NCI-H2081 treated with DMSO at 0.1 percent for 48 hours (cell line): ENCODE measurements at places on chromosomes 12 and 14.

DNA sequence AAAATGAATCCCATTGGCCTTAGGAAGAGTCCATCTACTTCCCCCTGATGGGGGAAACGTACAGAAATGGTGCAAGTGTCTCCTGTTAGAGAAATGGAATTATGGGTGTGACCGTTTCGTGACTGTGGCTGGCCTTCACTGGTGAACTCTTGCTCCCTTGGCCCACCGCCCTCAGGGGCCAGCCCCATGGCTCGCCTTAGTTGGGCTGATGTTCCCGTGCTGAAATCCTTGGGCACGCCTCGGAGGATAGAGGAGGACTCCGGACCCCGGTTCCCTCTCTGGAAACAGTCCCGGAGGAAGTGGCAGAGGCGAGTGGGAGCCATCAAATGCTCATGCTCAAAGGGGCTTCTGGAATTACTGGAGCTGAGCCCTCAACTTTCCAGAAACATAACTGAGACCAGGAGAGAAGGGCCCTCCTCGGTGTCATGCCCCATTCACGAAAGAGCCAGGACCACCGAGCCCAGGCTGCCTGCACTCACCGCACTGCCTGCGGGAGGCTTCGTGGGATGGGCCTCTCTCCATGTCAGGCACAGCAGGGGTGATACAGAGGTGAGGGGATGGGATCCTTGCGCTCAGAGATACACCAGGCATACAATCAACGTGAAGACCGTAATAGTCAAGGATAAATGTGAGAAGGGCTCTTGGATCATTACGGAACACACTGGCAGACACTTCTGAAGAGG is 10.1 kb upstream of the CACNA2D4 start:
- no peak for DNase-seq

- no peak for DNase-seq
Observed at GRCh38 chr14:44795725-44796124, 166.0 kb downstream of the KLHL28 start.

- no peak for DNase-seq
Observed at GRCh38 chr12:26847431-26847830, 14.4 kb upstream of the ITPR2 start.

DNA sequence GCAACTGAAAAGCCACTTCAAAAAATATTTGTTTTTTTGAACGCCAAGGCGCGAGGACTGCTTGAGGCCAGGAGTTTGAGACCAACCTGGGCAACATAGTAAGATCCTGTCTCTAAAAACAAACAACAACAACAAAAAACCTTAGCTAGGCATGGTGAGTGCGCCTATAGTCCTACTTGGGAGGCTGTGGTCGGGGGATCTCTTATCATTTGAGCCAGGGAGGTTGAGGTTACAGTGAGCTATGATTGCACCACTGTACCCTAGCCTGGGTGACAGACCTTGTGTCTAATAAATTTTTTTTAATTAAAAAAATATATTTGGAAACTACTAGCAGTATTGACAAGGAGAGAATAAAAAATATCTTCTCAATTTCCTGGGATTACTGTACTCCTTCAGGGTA is 113.1 kb downstream of the TRAFD1 start:
- no peak for DNase-seq

DNA sequence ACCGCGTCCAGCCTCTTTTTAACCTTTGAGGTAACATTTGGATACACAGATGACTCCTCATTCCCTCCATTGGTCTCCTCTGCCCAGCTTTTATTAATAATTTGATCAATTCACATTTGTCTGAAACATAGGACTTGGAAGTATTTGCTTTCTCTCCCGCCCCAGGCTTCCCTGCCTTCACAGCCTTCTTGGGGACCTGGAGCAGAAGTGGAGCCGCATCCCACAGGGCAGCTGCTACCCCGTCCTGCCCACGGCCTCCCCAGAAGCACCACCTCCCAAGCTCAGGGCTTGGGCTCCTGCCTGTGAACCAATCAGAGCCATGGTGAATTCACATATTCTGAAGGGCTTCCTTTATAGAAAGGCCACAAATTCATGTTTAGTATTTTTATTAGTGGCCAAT is 97.6 kb downstream of the PIWIL1 start:
- DNase-seq: no peak

GRCh38 chr12:109385339-109386058 is 37.8 kb downstream of the MYO1H start:
- no peak for DNase-seq

DNA sequence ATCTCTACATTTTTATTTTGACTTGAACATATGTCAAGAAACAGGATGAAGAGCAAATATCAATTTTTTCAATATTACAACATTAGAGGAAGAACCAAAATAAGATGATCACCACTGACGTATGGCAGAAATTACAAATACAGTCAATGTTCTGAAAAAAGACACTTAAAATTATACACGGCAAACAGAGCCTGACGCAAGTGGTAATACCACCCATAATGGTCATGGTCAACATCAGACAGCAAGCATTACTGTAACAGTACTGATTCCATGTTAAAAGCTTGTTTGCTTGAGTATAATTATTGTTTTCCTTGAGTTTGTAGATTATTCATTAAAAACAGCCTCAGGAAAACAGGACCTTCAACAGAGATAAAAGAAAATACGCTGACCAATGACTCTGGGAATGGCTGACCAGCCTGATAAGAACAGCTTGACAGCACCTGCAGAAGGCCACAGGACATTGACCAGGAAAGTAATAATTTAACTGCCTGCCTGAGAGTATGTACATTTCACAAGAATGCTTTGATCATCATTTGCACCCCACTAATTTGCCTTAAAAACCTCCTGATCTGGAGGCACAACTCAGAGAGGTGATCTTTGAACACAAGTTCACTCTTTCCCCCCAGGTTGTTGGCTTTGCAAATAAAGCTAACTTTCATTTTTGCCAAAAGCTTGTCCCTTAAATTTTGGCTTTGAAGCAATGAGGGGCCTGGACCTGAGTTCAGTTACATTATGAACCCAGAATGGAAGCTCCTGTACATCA is 187.3 kb downstream of the IPO8 start:
- DNase-seq: no peak

DNA sequence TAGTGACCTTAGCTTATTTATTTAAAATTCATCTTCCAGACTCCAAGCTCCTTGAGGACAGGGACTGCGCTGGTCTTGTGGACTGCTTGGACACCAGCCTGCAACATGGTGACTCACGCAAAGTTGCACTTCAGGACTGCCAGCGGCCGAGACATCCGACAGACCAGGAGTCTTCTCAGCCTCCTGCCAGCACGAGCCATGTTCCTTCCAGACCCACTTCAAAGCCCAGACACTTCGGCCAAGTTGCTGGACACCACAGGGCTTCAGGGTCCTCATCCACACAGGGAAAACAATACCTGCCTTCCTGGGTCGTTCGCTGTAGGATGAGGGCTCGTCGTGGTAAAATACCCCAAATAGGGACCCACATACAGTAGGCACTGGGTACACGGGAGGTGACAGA is 88.7 kb downstream of the BCL11B start:
- DNase-seq: no peak

DNA sequence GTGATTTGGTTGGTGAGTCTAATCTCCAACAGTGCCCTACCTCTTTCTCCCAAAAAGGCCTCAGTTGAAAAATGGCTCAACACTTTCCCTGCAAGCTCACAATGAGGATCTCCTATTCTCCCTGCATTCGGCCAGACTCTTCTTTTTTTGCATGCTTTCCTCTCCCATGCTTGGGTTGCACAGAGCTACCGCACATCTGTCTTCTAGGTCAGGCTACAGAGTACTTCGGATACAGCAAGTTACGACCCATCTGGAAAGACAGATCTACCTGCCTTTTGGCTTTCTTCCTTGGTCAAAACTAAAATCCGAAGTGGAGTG is 305 bp upstream of the SLC16A7 start:
- no peak for DNase-seq

- no peak for DNase-seq
Observed at GRCh38 chr14:104140463-104141331, 2.3 kb downstream of the KIF26A start.

DNA sequence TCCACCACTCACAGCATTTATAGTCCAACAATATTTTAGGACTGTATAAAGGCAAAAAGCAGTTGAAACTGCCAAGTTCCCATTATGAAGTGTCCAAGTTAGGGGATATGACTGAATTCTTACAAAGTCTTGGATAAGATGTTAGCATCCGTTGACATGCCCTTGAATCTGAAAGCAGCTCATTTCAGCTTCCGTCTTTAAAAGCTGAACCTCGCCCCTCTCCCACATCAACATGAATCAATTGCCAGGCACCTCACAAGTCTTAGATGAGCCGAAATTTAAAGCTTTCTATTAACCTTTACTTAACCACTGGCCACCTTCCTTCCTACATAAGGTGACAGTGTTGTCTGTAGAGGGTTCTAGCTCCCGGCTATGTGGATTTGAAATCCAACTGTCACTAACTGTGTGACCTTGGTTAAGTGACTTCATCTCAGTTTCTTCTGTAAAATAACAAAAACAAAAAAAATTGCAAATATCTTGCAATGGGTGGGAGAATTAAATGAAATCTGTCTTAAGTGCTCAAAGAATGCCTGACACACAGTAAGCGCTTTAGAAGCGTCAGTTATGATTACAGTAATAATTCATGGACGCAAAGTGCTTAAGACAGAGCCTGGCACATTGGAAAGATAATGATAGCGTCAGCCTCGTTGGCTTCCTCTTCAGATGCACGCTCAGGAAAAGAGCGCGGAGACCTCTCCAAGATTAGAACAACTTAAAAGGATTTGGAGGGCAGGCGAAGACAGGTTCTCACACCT is 1.2 kb downstream of the PPP1CC start:
- DNase-seq: no peak

GRCh38 chr12:8080120-8080519 is 2.0 kb upstream of the NECAP1 start:
- no peak for DNase-seq

DNA sequence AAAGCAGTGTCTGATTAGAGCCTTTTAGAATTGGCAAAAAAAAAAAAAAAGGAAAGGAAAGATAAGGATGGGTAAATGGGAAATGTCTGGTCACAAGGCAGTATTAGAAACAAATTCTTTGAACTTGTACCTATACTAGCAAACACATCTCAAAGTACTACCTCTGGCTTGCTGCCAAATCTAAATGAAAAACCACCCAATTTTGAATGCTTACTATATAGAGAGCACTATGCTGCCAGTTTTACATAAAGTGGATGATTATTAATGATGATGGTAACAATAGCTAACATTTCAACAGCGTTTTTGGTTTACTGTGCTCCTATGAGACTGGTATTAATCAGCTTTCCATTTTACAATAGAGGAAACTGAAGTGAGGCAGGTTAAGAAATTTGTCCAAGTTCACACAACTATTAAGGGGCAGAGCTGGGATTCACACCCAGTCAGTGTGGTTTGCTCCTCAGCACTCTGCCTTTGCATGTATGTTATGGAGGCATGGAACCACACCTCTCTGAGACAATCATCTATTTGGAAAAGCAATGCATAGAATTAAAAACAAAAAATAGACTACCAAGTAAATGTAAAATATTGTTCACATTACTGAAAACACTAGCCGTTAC is 34.2 kb downstream of the ATP2B1 start:
- DNase-seq: no peak

DNA sequence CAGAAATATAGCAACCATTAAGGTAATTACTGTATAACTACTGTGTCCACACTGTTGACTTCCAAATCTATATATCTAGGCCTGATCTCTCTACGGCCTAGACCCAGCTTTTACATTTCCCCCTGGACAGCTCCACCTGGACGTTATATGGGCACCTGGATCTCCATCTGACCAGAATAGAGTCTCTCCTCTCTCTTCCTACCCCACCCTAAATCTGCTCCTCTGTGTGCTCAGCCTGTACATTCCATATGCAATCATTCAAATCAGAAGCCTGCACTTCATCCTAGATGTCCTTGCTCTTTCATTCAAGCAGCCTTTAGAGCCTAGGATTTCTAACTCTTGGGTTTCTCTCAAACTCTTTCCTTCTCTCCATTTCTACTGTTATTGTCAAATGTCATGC is 255.0 kb downstream of the PAX9 start:
- no peak for DNase-seq

- no peak for DNase-seq
Observed at GRCh38 chr14:23286902-23287479, 1.1 kb upstream of the HOMEZ start.

DNA sequence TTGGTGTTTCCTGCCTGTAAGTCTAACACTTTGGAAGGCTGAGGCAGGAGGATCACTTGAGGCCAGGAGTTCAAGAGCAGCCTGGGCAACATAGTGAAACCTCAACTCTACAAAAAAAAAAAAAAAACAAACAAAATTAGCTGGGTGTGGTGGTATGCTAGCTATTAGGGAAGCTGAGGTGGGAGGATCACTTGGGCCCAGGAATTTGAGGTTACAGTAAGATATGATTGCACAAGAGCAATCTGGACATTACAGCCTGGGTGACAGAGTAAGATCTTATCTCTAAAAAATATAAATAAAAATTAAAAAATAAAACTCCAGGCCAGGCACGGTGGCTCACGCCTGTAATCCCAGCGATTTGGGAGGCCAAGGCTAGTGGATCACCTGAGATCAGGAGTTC is 39.8 kb upstream of the CMKLR1 start:
- DNase-seq: no peak

DNA sequence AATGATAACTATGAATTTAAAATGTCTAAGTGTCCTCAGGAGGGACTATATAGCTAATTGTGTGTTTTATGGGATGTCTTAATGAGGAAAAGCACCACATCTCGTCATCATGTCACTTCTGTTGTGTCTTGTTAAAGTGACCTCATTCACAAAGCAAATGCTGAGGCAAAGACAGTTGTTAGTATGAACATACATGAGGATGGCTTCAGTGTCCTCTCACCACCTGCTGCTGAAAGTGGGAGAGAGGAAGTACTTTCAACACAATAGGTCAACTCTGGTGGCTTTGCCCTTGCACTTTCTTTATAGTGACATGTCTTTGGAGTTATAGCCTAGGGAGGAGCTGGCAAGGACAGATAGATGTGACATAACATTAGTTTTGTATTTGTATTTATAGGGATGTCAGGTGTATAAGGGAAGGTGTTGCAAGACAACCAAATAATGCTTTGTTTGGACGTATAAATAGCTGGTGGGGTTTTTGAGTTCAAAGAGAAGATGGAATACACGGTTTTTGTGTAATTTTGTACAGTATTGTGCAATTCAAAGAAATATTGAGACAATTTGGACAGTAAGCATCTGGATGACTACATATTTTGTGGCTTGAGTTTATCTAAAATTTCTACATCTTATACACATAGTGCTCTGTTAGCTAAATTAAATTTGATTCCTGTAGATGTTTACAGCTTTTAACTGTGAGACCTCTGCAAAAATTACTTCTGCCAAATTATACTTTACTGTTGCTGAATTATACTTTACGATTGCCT is 131.7 kb upstream of the ATP2B1 start:
- no peak for DNase-seq
